ENCODE measurements at places on chromosomes 1 and 21. TPM values are rescaled to one million over a fixed set of nuclear protein-coding genes. Genes with fewer than 3 reads are reported as not detected.

- no peak for DNase-seq
Measured at GRCh38 chr21:35896060-35896459, 164.3 kb downstream of the SETD4 start.

- no peak for DNase-seq
Measured at GRCh38 chr1:58841455-58841854, 57.6 kb upstream of the JUN start.

GRCh38 chr1:207025146-207025880 is 7.2 kb downstream of the C1orf116 start:
- DNase-seq = no peak

DNA sequence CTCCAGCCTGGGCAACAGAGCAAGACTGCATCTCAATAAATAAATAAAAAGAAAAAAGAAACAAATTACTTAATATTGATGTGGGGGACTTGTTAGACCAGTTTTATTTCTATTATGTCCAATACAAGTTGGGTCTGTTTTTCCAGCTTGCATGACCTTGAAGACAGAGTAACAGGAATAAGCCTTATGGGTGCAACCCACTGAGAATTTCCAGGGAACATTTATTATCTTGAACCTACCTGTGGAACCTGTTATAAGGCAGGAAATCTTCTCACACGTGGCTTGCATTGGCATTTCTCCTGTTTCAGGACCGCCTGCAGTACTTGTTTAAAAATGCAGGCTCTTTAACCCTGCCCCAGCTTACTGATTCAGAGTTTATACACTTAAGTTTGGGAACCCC is 64.0 kb downstream of the ZBTB17 start:
- DNase-seq = no peak

DNA sequence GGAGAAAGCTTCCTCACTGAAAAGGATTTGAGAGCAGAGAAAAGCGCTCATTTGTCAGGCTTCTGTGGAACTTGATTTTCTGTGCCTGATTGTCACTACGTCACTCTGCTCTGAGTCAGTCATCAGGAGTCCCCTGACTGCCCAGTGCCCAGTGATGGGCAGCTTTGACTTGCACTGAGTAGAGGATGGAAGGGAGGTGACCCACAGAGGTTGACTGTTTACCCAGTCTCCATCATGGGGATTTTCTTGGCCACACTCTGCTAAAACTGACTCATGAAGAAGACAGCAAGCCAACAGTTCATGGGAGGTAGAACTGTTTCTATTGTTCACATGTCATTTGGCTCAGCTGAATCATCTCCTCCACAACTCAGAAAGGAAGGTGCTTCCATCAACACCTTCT is 82.1 kb upstream of the DUSP10 start:
- no peak for DNase-seq

DNA sequence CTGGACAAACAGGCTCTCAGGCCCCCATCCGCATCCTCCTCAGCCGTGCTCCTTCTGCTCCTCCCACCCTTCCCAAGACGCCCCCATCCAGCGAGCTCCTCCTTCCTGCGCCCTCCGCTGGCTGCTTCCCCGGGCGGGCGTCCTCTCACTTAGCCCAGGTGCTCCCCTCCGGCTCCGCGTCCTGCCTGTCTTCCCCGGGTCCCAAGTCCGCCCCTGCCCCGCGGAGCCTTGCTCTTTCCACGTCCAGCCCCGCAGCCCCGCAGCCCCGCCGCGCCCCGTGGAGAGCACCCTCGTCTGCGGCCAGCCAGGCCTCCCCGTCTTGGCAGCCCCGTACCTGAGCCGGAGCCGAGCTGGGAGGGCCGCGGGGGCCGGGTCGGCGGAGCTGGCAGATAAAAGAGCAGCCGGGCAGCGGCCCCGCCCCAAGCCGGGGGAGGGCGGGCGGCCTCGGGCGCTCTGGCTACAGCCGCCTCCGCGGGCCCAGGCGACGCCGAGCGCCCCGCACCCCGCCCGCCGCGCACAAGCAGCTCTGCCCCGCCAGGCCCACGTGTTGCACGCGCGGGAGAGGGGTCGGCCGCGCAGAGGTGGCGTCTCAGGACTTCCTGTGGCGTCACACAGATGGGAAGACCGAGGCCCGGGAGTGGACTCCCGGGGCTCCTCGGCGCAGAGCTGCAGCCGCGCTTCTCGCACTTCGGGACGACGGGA is at the start of gene PAQR7:
PAQR7 (minus strand) TSS at position 555 of the 702 bp plus-strand sequence. CDS start 11,869 bp downstream, outside the sequence.
- DNase-seq = peak; percentile 86

DNA sequence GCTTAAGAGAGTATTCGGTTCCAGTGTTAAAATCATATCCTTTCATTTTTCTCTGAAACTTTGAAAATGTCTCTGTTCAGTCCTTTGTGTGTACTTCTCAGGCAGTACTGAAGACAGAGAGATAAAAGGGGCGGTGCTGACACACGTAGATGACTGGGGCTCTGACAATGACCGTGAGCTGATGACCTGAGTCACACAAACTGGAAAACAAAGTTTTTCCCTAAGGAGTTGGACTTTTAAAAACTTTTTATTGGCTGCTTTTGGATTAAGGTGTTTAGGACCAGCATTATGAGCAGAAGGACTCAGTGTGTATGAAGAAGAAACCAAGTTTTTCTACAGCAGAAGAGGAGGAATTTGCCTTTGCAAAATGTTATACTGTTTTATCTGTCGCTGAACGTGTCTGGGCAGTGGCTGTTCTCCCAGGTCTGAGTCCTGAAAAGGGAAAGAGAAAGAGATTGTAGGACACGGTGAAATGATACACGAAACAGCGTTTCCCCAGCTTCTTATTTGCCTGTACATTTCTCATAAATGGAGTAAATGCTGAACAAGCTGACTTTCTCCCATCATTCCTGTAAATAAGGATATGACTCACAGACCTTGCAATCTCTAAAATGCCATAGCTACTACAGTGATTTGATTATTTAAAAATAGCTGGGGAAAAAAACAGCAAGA is 51.5 kb downstream of the MAP3K7CL start:
- no peak for DNase-seq

- DNase-seq = no peak
Measured at GRCh38 chr1:43671193-43671592, 21.2 kb downstream of the KDM4A start.

GRCh38 chr1:67780637-67781036 is 52.6 kb downstream of the GNG12 start:
- DNase-seq = no peak

DNA sequence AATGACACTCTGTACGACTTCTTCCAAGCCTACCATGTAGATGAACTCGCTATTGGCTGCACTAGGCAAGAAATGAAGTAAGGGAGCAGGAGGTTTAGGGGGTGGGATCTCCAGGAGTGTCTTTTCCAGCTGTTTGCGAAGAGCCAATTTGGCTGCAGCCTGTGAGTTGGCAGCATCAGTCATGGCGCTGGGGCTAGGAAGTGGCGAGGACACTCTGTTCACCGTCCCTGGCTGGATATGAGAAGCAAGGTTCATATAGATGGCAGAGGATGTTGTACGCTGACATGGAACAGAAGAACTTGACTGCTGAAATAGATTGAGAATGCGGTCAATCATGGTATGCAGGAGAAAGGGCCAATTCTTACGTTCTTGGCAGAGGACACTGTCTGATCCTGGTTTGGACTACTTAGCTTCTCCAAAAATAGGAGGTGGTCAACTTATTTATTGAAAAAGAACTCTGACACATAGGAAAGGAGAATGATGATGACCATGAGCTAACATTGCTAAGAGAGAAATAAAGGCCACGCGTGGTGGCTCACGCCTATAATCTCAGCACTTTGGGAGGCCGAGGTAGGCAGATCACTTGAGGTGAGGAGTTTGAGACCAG is 41.2 kb downstream of the SLC27A3 start:
- DNase-seq = no peak

DNA sequence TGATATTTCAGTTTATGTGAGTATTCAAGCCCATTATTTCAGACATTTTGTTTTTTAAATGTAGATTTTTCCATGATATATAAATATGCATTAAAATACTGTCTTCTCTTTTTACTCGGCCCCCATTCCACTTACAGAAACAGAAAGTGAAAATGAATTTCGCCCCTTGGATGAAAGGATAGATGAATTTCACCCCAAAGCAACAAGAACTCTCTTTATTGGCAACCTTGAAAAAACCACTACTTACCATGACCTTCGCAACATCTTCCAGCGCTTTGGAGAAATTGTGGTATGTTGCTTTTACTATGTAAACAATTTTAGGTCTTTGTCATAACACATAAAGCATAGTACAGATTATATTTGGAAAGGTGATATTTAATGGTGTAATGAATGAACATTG is 59.9 kb downstream of the ZBTB17 start:
- no peak for DNase-seq

DNA sequence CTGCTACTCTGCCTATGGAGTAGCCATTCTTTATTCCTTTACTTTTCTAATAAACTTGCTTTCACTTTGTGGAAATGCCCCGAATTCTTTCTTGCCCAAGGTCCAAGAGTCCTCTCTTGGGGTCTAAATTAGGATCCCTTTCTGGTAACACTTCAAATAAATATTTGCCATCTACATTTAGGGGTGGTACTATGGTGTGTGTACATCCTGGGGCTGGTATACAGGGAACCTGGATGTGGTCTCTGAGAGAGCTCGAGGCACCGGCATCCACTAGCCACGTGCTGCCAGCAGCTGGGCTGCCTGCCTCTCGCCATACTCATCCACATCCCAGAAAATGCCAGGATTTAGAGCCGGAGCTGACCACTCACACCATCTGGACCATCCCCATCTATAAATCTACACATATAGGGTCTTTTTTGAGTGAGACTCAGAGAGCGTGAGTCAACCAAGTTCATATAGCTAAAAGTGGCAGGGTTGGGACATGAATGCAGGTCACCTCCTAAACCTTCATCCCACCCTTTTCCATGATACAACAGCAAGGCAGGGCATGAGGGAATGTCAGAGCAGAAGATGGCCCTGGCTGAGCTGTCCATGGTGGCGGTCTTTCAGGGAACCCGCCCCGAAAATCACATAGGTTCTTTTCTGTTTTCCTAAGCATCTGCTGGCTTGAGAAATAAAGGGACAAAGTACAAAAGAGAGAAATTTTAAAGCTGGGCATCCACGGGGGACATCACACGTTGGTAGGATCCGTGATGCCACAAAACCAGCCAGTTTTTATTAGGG is 76.6 kb upstream of the F3 start:
- no peak for DNase-seq

DNA sequence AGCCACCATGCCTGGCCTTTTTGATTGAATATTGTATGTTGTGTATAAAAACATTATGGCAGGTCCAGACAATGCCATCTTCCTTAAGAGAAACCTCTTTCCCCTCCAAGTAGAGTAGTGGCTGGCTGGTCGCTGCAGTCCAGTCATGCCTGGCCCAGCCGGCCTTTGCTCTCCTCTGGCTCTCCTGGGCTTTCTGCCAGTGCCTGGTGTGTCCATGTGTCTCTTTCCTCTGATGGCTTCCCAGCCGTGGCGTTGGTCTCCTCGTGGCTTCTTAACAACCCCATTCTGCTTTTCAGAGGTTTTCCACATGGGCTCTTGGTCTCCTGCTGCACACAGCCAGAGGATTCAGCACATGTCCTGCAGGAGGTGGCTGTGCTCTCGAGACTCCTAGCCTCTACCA is 58.7 kb downstream of the DIP2A start:
- DNase-seq = no peak

DNA sequence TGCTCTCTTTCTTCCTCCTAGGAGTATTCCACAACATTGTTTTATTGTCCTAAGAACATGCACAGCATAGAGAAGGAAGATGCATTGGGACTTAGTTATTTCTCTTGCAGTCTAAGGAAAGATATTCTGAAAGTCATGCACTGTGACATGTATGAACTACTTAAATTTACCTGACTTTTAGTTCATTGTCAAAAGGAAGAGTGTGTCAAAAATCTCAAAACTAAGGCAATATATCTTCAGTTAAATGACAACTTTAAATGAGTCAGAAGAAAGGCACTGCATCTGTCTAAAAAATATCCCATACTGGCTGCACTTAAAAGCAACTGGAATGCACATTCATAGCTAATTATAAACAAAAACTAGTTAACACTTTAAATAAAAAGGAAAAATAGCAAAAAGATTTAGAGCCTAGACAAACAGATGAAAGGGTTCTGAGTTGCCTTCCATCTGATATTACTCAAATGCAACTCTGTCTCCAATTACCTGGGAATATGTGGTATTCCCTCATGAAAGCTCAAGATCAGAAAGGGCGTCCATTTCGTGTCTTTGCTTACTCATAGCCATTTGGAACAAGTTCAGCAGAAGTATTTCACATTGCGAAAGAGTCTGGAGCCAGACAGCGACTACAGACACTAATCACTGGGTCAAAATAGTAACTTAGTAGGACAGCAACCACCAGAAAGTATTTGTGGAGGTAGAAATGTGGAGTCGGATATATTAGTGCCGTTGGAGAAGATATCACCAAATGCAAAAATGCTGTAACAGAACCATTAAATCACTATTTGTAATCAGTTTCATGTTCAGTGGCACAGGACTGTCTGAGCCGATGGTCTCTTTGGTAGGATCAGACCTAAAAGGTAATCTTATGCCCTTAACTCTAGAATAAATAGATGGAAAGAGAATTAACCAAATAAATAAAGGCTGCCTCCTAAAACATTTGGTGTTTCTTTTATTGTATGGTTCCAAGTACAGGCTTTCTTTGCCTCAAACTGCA is 225.7 kb downstream of the GREM2 start:
- DNase-seq = no peak

DNA sequence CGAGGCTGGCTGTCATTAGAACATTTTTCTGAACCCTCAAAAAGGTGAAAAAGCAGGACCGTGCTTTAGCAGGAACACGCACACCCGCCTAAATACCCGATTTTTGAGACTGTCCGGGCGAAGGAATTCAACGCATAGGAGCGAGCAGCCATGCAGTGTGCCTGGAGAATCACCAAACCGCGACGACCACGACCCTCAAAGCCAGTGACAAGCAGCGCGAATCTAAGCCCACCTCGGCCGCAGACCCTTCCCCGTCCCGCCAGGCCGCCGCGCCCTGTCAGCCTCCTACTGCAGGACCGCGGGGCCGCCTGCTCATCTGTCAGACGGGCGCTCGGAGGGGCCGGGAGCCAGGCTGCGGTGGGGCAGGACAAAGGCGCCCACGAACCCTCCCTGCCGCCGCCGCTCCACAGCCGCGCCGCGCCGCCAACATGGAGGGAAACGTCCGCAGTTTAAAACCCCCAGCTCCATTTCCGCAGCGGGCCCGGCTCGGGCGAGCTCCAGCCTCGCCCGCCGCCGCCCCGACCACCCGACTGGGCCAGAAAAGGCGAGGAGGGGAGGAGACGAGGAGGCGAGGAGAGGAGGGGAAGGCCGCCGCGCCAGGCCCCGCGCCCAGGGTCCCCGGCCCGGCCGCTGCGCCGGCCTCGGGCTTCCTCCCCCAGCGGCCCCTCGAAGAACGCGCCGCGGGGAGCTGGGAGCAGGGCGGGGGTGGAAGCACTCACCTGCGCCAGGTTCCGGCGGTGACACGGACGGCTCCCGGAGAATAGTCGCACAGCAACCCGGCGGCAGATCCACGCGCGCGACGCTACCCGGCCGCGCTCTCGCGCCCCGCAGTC is at the start of gene LBR:
LBR (minus strand) TSS at position 804 of the 833 bp plus-strand sequence. CDS start 3,963 bp downstream, outside the sequence.
- no peak for DNase-seq

Gene CD244
- total RNA-seq = 0.68 TPM

Gene TCHH
- 18.6 TPM for total RNA-seq

Gene SDC3
- total RNA-seq = 7.7 TPM

Gene ARHGAP29
- total RNA-seq = 38.3 TPM

Gene KRTAP21-2
- not detected for total RNA-seq

Gene CACNA1S
- total RNA-seq = not detected

Gene MAEL
- not detected for total RNA-seq

Gene FCRL1
- not detected for total RNA-seq

Gene AGMAT
- not detected for total RNA-seq

Measured in suprapubic skin (tissue), 4 donors.